ENCODE measurements at places on chromosomes 3 and 15. TPM values are rescaled to one million over a fixed set of nuclear protein-coding genes. Genes with fewer than 3 reads are reported as not detected.

CEP19 gene
- 2.7 TPM for polyA plus RNA-seq

PXYLP1 gene
- 5.8 TPM for polyA plus RNA-seq

CILP gene
- 0.06 TPM for polyA plus RNA-seq

IQCB1 gene
- 6.0 TPM for polyA plus RNA-seq

CFAP100 gene
- not detected for polyA plus RNA-seq

C3orf70 gene
- polyA plus RNA-seq, result 0.01 TPM

PP2D1 gene
- 0.41 TPM for polyA plus RNA-seq

STOML1 gene
- polyA plus RNA-seq, result 6.3 TPM

FBXW12 gene
- polyA plus RNA-seq, result not detected

PDHB gene
- 30.5 TPM for polyA plus RNA-seq

NRROS gene
- 7.5 TPM for polyA plus RNA-seq

KLF13 gene
- polyA plus RNA-seq, result 28.0 TPM

KLF15 gene
- not detected for polyA plus RNA-seq

TUSC7 gene
- polyA plus RNA-seq, result not detected

SIDT1 gene
- 4.0 TPM for polyA plus RNA-seq

IQCH gene
- not detected for polyA plus RNA-seq

RFX7 gene
- polyA plus RNA-seq, result 1.2 TPM

DGKG gene
- 5.3 TPM for polyA plus RNA-seq

XCR1 gene
- polyA plus RNA-seq, result 0.05 TPM

RBPMS2 gene
- polyA plus RNA-seq, result not detected

MME gene
- 1.0 TPM for polyA plus RNA-seq

WNT7A gene
- not detected for polyA plus RNA-seq

TLR9 gene
- not detected for polyA plus RNA-seq

GP9 gene
- 2.7 TPM for polyA plus RNA-seq

CCK gene
- polyA plus RNA-seq, result not detected

SCG3 gene
- not detected for polyA plus RNA-seq

CYP8B1 gene
- not detected for polyA plus RNA-seq

DPP8 gene
- polyA plus RNA-seq, result 48.3 TPM

All from CD14-positive monocyte (primary cell).